CD4-positive, alpha-beta memory T cell (primary cell): ENCODE measurements at places on chromosomes 7 and 10. TPM values are rescaled to one million over a fixed set of nuclear protein-coding genes. Genes with fewer than 3 reads are reported as not detected.

- H3K4me3 ChIP-seq: no peak overlapping the region
- no peaks in the 10 kb centered on the region for H3K27me3 ChIP-seq
- H3K4me1 ChIP-seq: no peaks in the 10 kb centered on the region
- DNase-seq: no peak
- H3K27ac ChIP-seq: no peak overlapping the region
- no peaks in the 10 kb centered on the region for H3K36me3 ChIP-seq
Observed at GRCh38 chr10:114624951-114625780, 32.9 kb downstream of the ABLIM1 start.

Gene SCART1
- total RNA-seq: 10.5 TPM

DNA sequence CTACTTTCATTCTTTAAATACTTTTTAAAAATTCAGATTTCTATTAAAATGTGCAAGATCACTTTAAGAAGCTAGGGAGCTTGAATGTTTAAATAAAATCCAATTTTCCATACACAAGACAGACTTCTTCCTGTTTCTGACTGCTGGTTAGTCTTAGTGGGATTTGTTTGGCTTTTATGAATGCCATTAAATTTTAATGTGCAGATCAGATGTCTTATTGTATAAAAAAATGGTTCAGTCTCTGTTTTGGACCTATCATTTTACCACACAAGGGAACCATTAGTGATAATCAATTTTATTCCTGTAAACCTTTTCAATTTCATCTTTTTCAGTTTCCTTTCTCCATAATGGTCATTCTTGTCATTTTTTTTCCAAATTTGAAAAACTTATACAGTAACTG lies 63.2 kb downstream of the VCL start:
- H3K4me3 ChIP-seq: no peak overlapping the region
- H3K4me1 ChIP-seq: peaks cover 25% of the 10 kb centered on the region
- H3K27me3 ChIP-seq: no peaks in the 10 kb centered on the region
- peaks cover 9% of the 10 kb centered on the region for H3K36me3 ChIP-seq

GRCh38 chr7:21221130-21221529 lies 206.8 kb upstream of the SP4 start:
- H3K27me3 ChIP-seq: no peaks in the 10 kb centered on the region
- no peak overlapping the region for H3K27ac ChIP-seq
- no peaks in the 10 kb centered on the region for H3K36me3 ChIP-seq
- no peak for DNase-seq
- no peaks in the 10 kb centered on the region for H3K4me1 ChIP-seq

DNA sequence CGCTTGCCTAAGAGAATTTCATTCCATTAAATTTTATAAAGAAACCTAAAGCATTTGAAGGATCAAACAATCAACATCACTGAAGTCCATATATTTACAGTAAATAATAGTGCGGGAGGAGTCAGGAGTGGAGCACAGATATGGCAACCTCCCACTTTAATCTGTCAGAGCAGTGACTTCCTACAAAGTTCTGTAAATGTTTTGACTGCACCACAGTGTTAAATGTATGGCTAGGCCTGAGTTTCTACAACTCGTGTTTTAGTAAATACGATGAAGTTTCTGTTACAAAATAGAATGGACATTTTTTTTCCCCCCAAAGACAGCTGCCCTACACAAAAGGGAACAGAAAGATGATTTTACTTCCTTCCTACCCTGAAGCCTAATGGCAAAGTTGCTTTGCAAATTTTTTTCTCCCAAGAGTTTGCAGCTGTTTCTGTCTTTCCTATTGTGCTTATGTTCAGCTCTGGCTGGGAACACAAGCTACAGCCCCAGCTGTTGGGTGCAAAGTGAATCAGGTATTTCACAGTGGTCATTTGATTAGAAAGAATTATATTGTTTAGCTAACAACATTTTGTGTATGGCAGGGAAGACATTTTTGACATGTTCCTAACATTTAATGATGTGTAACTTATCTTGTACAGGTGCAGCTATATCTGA lies 62.1 kb downstream of the MET start:
- H3K27me3 ChIP-seq: no peaks in the 10 kb centered on the region
- no peak overlapping the region for H3K4me3 ChIP-seq
- H3K27ac ChIP-seq: no peak overlapping the region

DNA sequence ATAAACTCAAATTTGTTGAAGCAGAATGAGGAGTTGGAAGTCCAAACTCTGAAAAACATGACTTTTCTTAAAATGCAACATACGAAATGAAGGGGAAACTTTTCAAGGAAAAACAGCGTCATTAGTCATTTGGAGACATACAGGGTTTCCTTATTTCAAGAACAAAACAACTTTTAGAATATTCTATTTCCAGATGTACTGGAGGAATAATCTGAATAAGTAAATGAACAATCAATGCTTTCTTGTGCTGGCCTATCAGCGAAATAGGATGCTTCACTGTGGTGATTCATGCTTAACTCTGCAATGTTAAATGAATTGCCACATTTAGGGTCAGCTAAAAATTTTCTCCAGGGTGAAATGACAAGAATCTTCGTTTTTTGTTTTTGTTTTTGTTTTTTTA lies 114.3 kb downstream of the SEMA3C start:
- H3K4me1 ChIP-seq: no peaks in the 10 kb centered on the region
- no peak overlapping the region for H3K4me3 ChIP-seq
- H3K27ac ChIP-seq: no peak overlapping the region
- no peaks in the 10 kb centered on the region for H3K27me3 ChIP-seq
- H3K36me3 ChIP-seq: no peaks in the 10 kb centered on the region
